ENCODE measurements at places on chromosomes 16 and 17.

GRCh38 chr17:39636927-39637736 lies at the start of gene STARD3:
Gene STARD3 (plus strand): TSS chr17:39637144. CDS start chr17:39653532, 16,388 bp downstream.
- DNase-seq = peak; percentile 77

DNA sequence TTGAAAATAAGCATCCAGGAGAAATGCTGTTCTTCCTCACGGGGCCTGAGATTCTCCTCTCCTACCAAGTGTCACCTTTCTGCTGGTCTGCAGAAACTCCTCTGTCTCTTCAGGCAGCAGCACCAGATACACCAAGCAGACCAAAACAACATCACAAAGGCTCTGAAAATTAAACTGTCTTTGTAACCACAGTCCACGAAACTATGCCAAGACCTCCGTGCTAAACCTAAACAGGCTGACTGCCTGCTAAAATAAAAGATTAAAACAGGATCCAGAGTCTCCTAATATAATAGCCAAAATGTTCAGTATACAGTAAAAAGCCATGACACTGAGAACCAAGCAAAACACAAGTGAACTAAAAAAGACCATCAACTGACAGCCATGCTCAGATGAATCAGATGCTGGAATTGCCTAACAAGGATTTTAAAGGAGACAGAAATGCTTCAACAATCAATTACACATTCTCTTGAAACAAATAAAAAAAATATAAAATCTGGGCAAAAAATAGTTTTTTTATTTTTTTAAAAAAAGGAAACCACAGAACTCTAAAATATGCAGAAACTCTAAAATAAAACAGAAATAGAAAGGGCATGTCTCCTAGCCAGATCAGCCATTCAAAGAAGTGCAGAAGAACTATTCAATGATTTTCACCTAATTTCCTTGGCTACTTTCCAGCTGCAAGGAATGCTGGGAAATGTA lies 50.3 kb upstream of the TOX3 start:
- no peak for DNase-seq

- no peak for DNase-seq
Observed at GRCh38 chr17:55433629-55434422, 12.2 kb upstream of the MMD start.

DNA sequence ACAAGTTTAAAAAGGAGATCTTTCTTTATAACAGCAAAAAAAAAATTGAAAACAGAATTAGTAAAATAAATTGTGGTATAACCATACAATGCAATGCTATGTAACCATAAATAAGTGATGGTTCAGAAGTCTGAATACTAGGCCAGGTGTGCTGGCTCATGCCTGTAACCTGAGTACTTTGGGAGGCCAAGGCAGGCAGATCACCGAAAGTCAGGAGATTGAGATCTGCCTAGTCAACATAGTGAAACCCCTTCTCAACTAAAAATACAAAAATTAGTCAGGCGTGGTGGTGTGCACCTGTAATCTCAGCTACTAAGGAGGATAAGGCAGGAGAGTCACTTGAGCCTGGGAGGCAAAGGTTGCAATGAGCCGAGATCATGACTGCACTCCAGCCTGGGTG lies 34.6 kb downstream of the CCT6B start:
- DNase-seq = no peak

DNA sequence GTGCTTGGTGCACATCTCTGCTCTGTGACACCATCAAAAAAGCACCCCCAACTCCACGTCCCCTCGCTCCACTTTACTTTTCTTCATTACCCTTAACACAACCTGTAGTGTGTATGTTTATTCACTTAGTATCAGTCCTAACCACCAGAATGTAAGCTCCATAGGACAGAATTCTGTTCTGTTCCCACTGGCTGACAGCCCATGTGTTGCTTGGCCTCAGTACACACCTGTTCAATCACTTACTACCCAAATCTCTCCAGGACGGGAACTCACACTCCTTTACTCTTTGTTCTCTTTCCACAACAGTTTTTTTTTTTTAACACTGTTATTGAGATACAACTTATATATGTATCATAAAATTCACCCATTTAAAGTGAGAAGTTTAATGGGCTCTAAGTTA lies 119.6 kb downstream of the MAF start:
- no peak for DNase-seq

- no peak for DNase-seq
Observed at GRCh38 chr17:31690151-31690551, 168.9 kb downstream of the COPRS start.

DNA sequence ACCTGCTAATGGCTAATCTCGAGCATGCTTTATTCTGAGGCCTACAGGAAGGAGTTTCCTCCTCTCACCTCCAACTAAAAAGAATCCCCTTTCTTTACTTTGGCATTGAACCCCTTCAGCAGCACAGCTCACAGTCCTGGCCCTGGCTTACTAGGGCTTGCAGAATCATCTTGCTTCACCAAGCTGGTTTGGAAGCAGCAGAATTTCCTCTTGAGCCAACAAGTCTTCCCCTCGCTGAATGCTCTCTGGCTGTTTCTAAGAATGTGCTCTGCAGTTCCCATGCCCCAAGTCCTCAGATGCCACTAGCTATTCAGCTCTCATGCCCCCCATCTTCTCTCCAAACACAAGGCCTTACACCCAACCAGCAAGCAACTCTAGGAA lies 271.2 kb downstream of the NTN1 start:
- no peak for DNase-seq

GRCh38 chr16:23045025-23045424 lies 104.2 kb downstream of the USP31 start:
- no peak for DNase-seq

DNA sequence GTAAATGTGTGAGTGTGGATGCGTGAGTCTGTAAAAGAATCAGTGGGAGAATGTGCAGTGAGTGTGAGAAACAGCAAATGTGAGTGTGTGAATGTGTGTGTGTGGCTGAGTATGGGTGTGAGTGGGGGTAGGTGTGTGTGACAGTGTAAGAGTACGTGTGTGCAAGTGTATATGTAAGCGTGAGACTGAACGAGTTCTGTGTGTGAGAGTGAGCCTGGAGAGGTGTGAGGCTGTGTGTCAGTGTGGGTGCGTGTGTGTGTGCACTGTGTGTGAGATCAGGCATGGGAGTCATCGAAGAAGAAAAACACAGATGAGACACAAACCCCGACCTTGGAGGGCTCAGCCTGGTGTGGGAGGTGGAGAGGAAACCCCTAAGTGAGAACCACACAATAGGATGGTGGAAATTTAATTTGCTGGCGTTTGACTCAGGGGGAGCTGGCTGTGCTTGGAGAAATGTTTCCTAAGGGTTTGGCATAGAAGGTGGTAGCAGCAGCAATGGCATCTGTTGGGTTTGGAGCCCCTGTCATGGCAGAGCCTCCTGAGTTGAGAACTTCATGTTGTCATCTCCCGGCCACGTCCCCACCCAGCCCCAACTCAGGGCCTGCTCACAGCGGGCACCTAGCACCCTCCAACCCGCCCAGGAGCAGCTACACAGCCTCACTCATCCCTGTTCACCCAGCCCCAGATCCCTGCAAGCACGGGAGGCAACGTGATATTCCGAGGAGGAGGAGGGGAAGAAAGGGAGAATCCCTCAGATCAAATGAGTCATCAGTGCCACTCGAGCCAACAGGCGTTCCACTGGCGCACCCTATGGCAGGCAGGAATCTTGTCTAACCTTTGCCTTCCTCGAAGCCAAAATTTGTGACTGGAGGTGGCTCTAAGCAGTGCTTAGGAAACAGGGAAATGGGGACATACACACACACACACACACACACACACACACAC lies 14.3 kb upstream of the NUBP1 start:
- no peak for DNase-seq

- DNase-seq = no peak
Observed at GRCh38 chr17:77779711-77780539, 178.6 kb upstream of the TNRC6C start.

DNA sequence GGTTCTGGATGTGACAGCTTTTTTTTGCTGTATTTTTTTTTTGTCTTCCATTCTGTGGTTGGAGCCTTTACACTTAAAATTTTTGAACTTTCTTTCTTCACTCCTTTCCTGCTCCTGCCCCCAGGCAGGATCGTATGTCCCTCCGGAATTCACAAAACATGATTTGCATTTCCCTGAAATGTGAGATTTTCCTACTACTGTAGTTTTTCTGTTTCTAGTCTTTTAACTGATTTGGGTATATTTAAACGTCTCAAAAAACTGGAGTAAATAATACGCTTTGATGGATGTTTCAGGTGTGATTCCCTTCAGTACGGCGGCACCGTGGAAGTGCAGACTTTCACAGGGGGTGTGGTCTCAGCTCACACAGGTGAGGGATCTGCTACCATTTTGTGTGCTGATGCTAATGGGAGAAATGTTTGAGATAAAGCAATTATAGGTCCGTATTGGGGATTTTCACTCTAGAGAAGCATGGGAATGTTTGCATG lies 686 bp downstream of the SRCAP start:
- DNase-seq = no peak

DNA sequence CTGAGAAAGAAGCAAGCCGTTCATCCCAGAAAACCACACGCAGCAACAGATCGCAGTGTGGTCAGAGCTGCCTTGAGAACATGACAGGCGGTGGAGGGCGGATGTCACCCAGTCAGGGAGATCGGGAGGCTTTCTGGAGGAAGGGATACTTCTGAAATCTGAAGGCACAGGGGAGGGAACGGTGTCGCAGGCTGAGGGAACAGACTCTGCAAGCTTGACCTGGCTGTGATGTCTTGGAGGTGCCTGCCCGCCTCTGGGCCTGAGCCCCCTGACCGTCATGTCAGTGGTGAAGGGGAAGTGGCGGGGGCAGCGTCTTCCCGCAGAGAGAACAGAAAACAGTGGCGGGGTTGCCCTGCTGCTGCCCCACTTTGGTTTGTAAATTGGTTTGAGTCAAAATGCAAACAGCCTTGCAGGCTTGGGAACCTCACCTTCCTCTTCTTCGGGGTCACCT lies 8.1 kb upstream of the ATP2A3 start:
- no peak for DNase-seq

DNA sequence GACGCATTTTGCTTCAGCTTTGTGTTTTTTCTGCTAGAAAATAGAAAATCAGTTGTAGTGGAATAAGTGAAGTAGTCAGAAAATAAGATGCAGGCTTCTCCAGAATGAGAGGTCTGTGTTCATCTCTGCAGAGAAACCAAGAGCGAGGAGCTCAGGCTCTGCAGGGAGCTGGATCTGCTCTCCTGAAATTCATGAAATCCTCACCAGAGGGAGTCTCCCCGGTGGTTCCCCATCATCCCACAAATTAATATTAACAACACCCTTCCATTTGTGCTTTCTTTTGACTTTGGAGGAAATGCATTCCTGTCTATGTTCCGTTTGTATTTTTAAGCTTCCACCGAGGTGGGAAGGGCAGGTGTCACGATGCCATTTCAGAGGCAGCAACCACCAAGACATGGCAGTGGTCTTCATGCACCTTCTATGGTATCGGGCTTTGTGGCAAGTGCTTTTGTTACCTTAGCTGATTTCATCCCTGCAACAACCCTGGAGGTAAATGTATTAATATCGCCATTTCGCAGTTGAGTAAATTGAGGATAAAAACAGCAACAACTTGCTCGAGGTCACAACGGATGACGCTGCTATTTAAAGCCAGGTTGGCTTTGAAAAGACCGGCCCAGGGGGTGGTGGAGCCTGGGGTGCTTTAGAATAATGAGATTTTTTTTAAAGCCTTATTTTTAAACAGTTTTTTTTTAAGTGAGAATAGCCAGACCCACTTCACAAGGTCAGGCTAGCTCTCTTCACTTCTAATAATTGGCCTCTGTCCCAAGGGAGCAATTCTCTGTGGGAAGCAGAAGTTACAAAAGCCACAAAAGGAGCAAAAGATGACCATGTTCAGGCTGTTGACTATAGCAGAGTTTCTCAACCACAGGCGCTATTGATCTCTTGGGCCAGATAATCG lies 367.6 kb upstream of the ERCC4 start:
- DNase-seq = no peak

DNA sequence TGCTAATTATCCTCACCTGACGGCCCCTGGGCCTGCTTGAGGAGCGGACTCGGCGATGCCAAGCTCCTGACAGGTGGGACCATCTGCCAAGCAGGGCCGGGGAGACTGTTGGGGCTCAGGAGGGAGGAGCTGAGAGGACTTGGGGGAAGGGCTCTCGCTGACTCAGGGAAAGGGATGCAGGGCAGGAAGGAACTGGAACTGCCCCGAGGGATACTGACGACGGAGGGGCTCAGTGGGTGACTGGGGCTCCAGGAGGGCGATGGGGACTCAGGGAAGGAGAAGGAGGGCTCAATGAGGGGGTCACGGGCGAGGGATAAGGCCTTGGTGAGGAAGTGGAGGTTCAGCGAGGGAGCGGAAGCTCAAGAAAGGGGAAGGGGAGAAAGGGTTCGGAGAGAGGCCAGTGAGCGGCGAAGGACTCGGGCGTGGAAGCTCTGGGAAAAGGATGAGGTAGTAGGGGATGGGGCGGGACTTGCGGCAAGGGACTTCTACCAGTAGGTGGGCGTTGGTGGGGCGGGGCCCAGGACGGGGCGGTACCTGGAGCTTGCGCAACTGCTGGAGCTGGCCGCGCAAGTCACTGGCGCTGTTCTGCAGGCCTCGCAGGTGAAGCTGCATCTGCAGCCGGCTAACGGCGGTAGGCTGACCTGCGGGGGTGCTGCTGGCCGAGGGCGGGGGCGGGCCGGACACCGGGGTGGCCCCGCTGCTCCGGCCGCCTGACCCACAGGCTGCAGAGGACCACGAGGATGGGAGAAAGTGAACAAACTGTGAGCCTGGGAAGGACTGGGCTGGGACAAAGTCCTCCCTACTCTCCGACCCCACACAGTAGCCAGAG lies 46.5 kb downstream of the SRCIN1 start:
- peak; percentile 90 for DNase-seq
